Nucleus accumbens (tissue), 56 donors: ENCODE measurements at places on chromosomes 2 and 18.

DNA sequence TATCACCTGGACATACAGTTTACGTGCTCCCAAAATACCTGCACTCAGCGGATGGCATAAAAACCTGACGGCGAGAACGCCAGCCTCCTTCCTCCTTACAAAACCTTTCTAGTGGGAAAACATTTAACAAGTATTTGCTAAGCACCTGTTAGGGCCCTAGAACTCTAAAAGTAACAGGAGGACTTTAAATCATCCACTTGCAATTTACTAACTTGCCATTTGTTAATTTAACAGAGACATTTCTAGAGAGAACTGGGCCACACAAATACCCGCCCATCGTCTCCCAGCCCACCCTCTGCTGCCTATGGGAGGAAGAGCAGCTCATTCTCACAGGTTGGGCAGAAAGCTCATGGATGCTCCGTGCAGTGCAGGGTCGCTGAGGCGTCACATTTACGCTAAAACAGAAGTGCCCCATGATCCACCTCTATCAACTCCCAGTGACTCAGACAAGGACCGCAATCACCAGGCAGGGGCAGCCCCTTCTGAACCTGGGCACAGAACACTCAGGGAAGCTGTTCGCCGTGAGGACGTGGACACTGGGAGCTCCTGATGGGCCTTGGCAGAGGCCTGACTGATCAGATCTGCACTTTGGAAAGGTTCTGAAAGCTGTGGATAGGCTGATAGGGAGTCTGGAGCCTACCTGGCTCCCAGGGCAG lies 106.9 kb downstream of the HDAC4 start:
- no peak for DNase-seq

DNA sequence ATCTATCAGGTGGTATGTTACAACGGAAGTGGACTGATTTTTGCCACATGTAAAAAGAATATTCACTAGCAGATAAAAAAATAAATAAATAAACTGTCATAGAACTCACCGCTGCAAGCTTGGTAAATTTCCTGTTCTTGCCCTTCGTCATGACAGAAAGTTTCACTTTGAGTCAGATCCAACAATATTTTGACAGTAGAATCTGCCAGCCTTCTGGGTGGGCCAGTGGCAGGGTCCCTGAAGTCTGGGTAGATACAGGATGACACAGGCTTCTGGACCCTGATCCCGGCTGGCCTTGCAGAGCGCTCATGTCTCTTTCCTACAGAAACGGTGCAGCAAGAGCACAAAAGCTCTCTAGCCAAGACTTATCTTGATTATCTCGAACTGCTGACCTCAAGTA lies 97.8 kb upstream of the PMAIP1 start:
- no peak for DNase-seq

DNA sequence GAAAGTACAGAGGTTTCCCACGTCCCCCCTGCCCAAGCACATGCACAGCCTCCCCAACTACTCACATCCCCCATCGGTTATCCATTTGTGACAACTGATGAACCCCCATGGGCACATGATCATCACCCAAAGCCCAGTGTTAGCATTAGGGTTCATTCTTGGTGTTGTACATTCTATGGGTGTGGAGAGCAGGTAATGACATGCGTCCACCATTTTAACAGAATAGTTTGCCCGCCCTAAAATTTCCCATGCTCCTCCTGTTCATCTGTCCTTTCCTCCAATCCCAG lies 74.3 kb downstream of the LONRF2 start:
- DNase-seq: no peak

- no peak for DNase-seq
These were observed 170.4 kb upstream of the SESTD1 start for GRCh38 chr2:179435000-179435399.

DNA sequence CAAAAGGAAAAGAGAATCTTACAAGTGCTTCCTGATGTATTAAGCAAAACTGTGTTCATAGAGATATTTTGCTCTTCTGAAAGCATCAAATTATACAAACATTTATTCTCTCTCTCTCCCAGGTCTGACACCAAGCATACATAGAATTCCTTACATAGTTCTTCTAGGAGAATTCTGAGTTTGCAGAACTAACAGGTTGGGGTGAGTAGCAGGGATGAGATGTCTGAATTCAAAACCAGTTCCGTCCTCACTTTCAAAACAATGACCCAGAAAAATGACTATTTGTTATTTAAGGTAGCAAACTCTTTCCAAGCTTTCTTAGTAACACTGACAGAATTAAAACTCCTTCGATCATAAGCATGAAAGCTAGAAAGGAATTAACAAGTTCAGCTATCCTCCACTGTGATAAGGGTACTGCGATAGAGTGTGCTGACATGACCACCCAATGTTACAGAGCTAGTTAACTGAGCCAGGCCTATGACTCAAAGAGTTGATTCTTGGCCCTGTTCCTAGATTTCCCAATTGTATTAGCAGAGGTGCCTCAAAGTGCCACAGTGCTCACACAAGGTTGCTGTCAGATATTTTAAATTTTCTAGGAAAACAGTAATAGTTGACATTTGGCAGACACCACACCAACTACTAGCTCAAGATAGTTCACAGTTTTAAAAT lies 85.8 kb upstream of the SETBP1 start:
- no peak for DNase-seq
